ENCODE measurements at places on chromosomes 7 and 10. TPM values are rescaled to one million over a fixed set of nuclear protein-coding genes. Genes with fewer than 3 reads are reported as not detected.

ZNF655 gene
- total RNA-seq, result 23.4 TPM

TECTB gene
- 0.83 TPM for total RNA-seq

DNA sequence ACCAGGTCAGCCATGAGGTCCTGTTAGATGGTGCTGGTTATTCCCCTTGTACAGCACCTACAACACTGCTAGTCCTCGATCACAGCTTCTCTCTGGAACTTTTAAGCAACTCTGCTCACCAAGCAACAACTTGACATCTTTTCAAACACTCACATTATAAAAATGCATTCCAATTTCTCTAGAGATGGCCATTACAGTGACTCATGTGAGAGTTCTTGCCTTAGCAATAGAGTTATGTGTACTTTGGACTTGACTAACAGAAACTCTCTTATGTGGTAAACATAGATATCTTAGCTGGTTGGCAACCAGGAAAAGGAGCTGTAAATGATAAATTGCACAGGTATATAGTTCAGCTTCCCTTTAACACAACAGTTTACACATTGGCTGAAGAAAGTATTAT, 122.2 kb downstream of the PDE1C start:
- H3K4me3 ChIP-seq, result no peak overlapping the region
- no peak overlapping the region for H3K27ac ChIP-seq
- no peaks in the 10 kb centered on the region for H3K4me1 ChIP-seq
- H3K27me3 ChIP-seq, result no peaks in the 10 kb centered on the region
- H3K36me3 ChIP-seq, result no peaks in the 10 kb centered on the region
- DNase-seq, result no peak

- H3K27ac ChIP-seq, result no peak overlapping the region
- DNase-seq, result no peak
- no peak overlapping the region for H3K4me3 ChIP-seq
- H3K36me3 ChIP-seq, result no peaks in the 10 kb centered on the region
Observed at GRCh38 chr7:140981951-140982350, 32.8 kb downstream of the MRPS33 start.
